AG04450 (cell line): ENCODE measurements at places on chromosomes 11 and 22.

GRCh38 chr11:2672553-2673249, 27.1 kb downstream of the KCNQ1OT1 start:
- no peak for DNase-seq

DNA sequence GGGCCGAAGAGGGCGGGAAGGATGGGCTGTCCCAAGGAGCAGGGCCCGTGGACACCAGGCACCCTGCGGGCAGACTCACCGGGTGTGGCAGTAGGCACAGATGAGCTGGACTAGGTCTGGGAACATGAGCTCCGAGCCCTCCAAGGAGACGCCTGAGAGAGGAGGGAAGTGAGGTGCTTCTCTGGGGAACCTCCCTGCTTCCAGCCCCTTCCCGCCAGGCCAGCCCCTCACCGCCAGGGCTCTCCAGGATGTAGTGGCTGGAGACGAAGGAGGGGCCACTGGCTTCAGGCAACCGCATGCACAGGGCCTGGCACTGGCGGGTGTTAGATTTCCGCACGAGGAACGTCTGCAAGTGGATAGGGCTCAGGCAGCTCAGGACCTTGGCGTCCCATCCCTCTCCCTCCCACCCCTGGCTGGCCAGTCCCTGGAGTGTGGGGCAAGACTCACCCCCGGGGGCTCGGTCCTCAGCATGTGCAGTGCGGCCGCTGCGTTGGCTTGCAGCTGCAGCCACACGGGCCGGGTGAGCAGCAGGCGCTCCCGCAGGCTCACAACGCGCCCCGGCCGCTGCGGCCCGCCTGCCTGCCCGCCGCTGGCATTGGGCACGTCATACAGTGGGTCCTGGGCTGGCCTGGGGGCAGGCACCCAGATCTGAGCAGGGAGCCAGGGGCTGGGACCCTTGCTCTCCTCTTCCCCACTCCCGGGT, 552 bp downstream of the RIN1 start:
- no peak for DNase-seq

DNA sequence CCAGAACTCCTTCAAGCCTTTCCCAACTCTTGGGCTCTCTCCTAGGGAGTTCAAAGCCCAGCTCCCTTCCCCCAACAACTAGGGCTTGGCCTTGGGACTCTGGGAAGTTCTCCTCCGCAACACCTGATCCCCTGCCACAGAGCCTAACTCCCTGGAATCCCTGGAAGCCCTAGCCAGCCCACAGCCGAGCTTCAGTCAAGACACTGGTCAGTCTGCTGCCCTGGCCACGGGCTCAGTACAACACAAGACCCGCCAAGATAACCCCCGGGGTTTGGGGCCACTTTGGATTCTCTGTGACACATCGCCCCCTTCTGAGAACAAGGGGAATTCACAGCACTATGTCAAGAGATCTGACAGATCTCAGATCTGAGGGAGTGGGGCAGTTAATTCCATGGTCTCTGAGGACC, 58.3 kb downstream of the SLC22A12 start:
- no peak for DNase-seq

- DNase-seq = no peak
Observed at GRCh38 chr11:64251753-64252002, 348 bp downstream of the PLCB3 start.

GRCh38 chr11:90849312-90849711, 626.5 kb upstream of the CHORDC1 start:
- no peak for DNase-seq

DNA sequence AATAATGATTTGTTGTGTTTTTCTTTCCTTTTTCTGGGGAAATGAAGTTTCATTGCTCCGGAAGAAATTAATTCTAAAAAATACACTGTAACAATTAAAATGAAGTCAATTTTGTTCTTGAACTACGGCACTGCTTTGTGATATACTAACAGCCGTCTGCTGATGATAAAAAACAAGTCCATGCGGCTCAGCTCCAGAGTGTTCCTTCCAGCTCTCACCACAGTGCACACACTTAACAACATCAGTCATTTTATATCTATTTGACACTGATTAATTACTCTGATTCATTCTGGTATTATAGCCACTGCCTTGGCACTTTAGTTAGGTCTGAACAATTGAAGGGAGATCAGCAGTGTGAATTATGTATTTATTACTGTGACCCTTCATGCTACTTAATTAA, 97.4 kb upstream of the SLC6A5 start:
- DNase-seq = no peak

GRCh38 chr22:23282089-23282501, 101.8 kb downstream of the BCR start:
- peak; percentile 45 for DNase-seq
